ENCODE measurements at places on chromosomes 4 and X.

DNA sequence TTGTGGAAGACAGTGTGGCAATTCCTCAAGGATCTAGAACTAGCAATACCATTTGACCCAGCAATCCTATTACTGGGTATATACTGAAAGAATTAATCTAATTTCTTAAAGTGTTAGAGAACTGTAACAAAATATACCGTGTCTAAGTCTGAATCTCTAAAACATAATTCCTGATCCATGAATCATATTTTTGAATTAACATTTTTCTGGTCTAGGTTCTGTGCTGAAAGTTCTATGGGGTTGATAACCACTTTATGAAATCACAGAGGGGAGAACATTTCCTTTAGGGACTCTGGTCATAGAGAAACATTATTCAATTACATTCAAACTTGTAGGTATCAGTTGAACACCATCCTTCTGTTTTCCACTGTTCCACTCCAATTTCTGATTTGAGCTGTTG, 91.9 kb upstream of the ETNPPL start:
- DNase-seq, result no peak

- DNase-seq, result no peak
These were observed 22.2 kb downstream of the SMPX start for GRCh38 chrX:21735768-21736127.

DNA sequence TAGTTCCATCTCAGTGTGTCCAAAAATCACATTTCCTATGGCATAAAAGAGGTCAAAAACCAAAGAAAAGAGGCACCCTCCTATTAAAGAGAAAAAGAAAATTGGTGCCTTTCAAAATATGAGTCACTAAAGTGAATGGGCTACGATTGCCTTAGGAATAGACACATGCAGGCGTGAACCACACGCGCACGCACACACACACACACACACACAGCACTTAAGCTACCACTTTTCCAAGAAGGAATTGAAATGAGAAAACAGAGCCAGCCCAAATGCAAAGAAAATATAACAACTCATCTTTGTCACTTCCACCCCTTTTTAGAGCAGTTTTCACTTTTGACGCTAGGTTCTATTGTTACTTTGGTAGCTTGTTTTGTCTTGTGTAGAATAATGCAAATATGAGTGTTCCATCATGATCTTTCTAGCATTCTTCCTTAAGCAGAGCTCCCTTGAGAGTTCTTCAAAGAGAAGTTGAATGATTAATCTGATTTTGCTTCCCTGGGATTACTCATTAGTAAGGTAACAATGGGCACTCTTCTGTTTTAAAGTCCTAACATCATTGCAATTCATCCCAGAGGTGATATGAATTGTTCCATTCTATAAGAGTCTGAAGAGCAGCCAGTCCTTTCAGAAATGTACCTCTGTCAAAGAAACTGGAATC, 239.2 kb upstream of the GNPDA2 start:
- DNase-seq, result no peak

- no peak for DNase-seq
These were observed 11.9 kb downstream of the COPS4 start for GRCh38 chr4:83046693-83047473.

GRCh38 chrX:68808686-68809357, 20.0 kb upstream of the EFNB1 start:
- DNase-seq, result no peak

Data from iPS-NIHi11 (cell line).